Mucosa of descending colon (tissue), 3 donors: ENCODE measurements at places on chromosomes 5 and 9. TPM values are rescaled to one million over a fixed set of nuclear protein-coding genes. Genes with fewer than 3 reads are reported as not detected.
A peak's percentile ranks its signal among the peaks of the same experiment; 100 is the strongest.

WNK2 gene
- total RNA-seq = 201 TPM

FGFR4 gene
- total RNA-seq = 28.9 TPM

PSAT1 gene
- 3.4 TPM for total RNA-seq

PSIP1 gene
- total RNA-seq = 28.0 TPM

SPATA31A1 gene
- total RNA-seq = not detected

GRCh38 chr9:125887172-125887571 is 140.0 kb downstream of the PBX3 start:
- DNase-seq = no peak

DNA sequence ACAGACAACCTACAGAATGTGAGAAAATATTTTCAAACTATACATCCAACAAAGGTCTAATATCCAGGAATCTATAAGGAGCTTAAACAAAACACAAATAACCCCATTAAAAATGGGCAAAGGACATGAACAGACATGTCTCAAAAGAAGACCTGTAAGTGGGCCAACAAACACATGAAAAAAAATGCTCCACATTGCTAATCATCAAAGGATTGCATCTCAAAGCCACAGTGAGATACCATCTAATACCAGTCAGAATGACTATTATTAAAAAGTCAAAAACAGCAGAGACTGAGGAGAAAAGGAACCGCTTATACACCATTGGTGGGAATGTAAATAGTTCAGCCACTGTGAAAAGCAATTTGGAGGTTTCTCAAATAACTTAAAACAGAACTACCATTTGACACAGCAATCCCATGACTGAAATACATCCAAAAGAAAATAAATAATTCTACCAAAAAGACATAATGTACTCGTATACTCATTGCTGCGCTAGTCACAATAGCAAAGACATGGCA is 39.1 kb upstream of the C5orf63 start:
- DNase-seq = no peak

DNA sequence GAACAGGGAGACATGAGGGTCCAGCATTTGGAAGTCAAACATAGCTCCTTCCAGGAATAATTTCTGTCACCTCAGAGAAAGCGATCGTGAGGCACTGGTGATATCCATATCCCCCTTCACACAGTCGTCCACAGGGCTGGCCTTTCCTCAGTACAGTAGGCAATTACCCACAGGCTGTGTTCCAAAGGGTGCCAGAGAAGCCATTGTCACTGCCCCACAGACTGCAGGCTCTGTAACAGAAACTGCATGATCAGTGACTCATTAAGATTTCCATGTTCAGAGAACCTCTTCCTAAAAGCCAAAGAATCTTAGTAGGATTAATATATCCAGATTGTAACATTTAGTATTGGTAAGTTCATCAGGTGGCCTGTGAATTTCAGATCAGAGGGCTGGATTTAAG is 127.6 kb downstream of the RPS23 start:
- no peak for DNase-seq

DNA sequence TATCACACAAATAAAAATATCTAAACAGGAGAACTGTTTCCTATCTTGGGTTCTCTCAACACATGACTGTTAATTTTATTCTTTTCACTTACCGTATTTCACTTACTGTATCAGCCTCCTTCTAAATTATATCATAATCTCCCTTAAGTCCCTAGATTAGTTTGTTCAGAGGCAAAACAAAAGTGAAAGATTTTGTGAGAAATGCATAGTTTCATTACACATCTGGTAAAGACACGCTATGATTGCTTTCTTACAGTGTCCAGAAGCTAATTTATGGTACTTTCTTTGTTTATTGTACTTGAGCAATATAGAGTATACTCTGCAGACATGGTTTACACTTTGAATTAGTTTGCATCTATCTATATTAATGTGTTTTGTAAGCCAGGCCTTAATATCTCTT is 159.7 kb upstream of the TLX3 start:
- DNase-seq = no peak

DNA sequence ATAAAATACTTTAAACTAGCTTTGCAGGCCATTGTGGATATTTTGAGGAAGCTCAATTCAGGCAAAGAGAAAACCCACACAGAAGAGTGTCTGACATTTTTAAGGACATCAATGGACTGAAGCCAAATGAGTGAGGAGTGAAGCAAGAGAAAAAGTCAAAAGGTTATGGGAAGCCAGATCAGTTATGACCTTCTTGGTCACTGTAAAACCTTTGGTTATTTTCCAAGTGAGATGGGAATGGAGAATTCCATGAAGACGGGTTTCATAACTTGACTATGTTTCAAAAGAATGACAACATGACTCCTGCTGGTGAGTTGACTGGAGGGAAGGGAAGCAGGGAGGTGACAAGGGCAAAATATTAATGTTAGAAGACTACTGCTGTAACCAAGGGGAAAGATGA is 585.2 kb downstream of the EFNA5 start:
- no peak for DNase-seq

DNA sequence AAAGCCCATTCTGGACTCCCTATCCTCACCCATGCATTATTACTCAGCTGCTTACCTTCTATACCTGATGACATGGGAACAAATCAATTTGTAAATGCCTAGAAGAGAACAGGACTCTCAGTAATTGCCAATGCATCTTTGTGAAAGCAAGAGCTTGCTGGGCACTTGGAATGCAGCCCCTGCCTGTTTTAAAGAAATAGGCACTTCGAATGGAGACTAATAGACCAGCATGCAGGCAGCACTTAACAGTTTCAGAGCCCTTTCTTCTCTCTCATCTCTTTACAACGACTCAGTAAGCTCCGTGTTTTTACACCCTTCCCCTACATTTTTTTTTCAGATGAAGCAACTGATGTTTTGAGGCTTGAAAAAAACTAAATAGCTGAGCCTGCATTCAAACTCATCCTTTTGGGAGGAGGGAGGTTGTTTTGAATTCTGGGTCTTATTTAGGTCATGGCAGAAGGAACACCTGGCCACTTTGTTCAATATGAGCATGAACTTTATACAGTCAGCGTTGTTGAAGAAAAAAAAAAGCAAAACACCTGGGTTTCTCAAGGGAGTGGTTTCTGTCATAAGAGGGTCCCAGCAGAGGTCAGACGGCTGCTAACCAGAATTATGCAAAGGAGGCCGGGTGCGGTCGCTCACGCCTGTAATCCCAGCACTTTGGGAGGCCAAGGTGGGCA is 34.6 kb upstream of the WHRN start:
- peak; percentile 5 for DNase-seq

GRCh38 chr9:126325821-126326220 is 808 bp upstream of the MVB12B start:
- DNase-seq = no peak

DNA sequence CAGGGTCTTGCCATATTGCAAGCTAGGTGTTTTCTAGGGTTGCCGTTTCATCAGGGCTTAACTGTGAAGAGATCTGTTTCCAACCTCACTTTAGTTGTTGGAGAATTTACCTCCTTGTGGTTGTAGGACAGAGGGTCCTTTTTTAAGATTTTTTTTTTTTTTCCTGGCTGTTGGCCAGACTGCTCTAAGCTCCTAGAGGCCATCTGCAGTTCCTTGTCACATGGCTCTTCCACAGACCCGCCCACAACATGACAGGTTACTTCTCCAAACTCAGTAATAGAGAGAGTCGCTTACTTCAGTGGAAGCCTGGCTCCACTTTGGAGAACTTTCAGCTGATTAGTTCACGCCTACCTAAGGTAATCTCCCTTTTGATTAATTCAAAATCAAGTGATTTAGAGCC is 543.7 kb downstream of the DMRTA1 start:
- DNase-seq = no peak

DNA sequence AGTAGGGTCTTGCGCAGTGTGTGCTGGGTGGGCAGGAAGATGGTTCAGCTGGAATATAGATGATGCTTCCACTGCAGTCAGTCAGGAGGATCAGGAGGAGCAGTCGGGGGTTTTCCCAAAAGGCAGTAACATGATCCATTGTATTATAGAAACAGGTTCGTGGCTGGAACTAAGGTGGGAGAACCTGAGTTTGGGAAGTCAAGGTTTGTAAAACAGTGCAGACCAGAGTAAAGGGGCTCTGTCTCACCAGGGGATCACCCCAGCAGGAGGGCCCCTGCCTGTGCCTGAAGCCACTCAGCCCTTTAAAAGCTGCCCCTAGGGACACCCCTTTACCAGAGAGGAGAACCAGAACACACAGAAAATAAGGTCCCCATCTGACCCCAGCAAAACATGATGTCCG is 213.4 kb downstream of the AUH start:
- DNase-seq = no peak

DNA sequence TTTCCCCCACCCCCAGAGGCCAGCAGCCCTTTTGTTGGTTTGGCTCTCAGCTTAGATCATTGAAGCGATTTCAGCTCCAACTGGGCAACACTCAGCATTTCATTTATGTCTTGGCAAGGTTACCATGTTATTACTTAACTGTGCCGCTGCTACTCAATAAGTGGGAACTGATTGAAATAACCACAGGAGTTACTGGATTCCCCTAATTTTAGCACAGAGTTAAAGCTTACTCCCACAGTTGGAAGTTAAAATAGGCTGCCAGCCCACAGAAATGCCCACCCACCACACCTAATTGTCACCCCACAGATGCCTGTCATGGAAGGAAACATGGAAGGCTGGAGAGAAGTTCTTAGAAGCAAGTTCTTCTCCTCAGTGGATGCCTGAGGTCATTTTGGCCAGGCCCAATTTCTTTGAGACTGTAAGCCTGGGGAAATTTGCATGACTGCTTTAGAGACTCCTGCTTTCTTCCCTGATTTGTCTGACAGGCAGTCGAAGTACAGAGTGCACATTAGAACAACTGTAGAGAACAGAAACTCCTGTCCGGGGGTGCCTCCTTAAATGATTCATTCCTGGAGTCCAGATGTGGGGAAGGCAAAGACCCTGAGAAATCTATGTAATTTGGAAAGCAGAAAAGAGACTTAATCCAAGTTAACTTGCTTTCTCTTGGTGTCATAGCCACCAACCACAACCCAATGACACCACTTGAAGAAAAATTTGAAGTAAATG is 370.0 kb downstream of the ZSWIM6 start:
- DNase-seq = no peak

DNA sequence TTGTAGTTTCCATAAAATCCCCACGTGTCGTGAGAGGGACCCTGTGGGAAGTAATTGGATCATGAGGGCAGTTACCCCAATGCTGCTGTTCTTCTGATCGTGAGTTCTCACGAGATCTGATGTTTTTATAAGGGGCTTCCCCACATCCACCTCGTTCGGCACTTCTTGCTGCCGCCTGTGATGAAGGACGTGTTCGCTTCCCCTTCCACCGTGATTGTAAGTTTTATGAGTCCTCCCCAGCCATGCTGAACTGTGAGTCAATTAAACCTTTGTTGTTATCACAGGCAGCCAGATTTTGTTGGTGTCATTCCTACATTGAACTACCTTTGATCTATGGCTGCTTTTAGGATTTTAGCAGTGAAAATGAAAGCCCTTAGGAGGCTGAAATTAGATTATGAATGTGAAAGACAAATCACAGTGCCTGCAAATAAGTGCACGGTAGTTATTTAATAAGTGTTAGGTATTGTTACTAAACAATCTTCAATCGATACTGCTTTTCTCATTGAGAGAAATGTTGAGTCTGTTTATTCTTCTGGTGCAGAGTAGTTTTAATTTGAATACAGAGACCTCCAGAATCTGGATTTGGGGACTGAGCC is 68.0 kb upstream of the C6 start:
- no peak for DNase-seq

- peak; percentile 18 for DNase-seq
These were observed 102.6 kb upstream of the COL5A1 start for GRCh38 chr9:134538856-134539566.

DNA sequence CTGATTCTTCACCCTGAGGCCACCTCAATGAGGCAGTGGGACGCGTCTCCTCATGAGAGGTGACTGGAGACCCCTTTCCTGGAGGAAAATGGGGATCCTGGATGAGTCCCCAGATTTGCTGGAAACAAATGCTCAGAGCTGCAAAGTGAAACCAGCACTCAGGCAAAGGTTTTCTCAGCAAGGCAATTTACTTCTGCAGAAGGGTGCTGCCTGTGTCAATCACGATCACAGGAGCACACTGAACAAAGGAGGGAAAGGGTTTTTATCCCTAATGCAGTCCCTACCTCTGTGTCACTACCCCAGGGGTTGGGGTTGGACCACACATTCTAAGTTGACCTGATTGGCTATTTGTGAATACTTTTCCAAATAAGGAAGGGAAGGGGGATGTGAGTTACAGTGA is 69.9 kb upstream of the CDK20 start:
- DNase-seq = no peak

GRCh38 chr5:108753877-108754276 is 6.2 kb downstream of the FER start:
- DNase-seq = no peak

DNA sequence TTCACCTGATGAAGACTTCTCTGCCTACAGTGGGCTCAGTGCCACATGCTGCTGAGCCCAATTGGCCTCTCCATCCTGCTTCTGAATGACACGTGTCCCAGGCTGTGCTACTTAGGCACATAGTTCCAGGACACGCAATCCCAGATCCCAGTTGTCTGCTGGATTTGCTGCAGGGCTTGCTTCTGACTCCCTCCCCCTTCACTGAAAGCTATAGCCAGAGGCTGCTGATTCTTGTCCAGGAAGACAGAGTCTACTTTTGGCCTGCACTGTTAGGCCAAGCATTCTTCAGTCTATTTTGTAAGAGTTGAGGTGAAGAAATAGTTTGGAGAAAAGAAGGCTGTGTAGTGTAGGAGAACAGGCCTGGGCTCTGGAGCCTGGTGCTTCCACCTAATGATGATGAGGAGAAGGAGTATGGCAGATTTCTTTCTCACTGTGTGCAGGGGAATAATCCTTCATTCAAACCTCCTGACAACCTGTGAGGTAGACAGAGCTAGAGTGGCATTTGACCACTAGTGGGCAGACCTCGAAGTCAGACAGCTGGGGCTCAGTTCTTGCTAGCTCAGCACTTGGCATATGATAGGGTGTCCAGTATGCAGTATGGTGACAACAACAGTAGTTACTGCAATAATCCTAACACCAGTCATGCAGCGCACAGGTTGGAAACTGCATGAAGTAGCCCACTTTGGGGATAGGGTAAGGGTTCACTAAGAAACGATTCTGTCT is 19.5 kb upstream of the ASPN start:
- DNase-seq = peak; percentile 63

DNA sequence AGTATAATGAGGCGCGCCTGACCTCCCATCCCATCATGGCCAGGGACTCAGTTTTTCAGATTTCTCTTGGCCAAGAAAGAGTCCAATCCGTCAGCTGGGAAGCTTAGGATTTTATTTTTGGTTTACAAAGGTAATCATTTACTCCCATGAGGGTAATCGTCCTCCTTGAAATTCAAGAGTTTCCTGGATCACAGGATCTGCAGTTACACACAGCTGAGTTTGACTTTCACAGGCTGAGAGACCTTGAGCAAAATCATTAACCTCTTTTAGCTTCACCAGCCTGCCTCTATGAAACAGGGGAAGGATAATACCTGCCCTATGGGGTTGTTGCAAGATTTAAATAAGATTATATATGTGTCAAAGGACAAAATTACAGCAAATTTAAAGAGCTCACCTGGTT is 15.4 kb upstream of the AK3 start:
- no peak for DNase-seq
